HFFc6 (cell line): ENCODE measurements at places on chromosomes 7 and 10. TPM values are rescaled to one million over a fixed set of nuclear protein-coding genes. Genes with fewer than 3 reads are reported as not detected.

GRCh38 chr7:44985033-44985695 lies 6.3 kb upstream of the MYO1G start:
- peak overlapping the region; percentile 100 for H3K4me3 ChIP-seq
- peak overlapping the region; percentile 98 for H3K27ac ChIP-seq
- H3K4me1 ChIP-seq = peaks cover 62% of the 10 kb centered on the region
- peaks cover 31% of the 10 kb centered on the region for H3K36me3 ChIP-seq
- DNase-seq = no peak

DNA sequence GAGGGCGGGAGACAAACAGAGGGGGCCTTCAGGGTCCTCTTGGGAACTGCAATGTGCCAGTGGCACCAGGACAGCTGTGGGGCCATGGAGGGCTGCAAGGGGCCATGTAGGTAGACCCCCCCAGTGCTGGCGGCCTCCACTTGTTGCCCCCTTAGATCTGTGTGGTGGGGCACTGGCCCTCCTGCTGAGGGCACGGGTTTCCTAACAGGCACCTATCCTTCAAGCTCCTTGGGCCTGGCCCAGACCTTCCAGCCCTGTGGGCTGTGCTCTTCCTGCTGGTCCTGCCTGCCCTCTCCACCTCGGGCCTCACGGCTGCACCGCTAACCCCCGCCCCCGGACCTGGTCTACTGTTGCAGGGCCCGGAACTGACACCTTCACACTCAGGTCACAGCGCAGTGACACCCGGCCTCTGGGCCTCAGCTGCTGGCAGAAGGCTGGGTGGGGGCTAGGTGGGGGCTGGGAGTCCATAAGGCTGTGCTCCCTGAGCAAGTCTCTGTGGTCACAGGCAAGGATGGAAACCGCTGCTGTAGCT lies 12.6 kb downstream of the RASGEF1A start:
- no peaks in the 10 kb centered on the region for H3K4me1 ChIP-seq
- no peak overlapping the region for H3K4me3 ChIP-seq
- H3K36me3 ChIP-seq = no peaks in the 10 kb centered on the region
- peaks cover 29% of the 10 kb centered on the region for H3K27me3 ChIP-seq

GRCh38 chr7:13489386-13489785 lies 500.1 kb downstream of the ETV1 start:
- H3K4me1 ChIP-seq = no peaks in the 10 kb centered on the region
- no peak overlapping the region for H3K27ac ChIP-seq
- no peak for DNase-seq
- H3K36me3 ChIP-seq = no peaks in the 10 kb centered on the region
- no peaks in the 10 kb centered on the region for H3K27me3 ChIP-seq

NPC1L1 gene
- not detected in 3 replicates for total RNA-seq
